A549 treated with ZK216348 at 1 μM for 4 hours (cell line): ENCODE measurements at places on chromosomes 16 and 17. TPM values are rescaled to one million over a fixed set of nuclear protein-coding genes. Genes with fewer than 3 reads are reported as not detected.

Gene KRTAP2-2
- total RNA-seq = not detected in 5 replicates

Gene RPL26
- total RNA-seq = 3,373 to 4,858 TPM (median 3,831 TPM) in 5 replicates

Gene C17orf100
- total RNA-seq = 1.6 to 3.1 TPM (median 2.9 TPM) in 5 replicates

Gene ADORA2B
- total RNA-seq = 8.6 to 16.1 TPM (median 14.2 TPM) in 5 replicates

Gene LRRC37B
- 9.2 to 11.3 TPM (median 10.5 TPM) in 5 replicates for total RNA-seq

Gene SUPT6H
- total RNA-seq = 60.7 to 79.0 TPM (median 77.6 TPM) in 5 replicates

Gene KRTAP9-8
- not detected in 5 replicates for total RNA-seq

Gene SMIM5
- 0.64 to 1.4 TPM (median 1.1 TPM) in 5 replicates for total RNA-seq

Gene SLFN5
- total RNA-seq = 2.2 to 3.7 TPM (median 2.8 TPM) in 5 replicates

Gene KRT36
- total RNA-seq = not detected in 5 replicates

Gene ATP2C2
- 0.09 to 0.51 TPM (median 0.19 TPM) in 4 of 5 replicates, not detected in the other for total RNA-seq

Gene DPEP3
- not detected in 5 replicates for total RNA-seq

Gene CBX8
- 9.8 to 21.4 TPM (median 19.8 TPM) in 5 replicates for total RNA-seq

Gene EVPLL
- not detected in 5 replicates for total RNA-seq
